ENCODE measurements at places on chromosomes 7 and 10. TPM values are rescaled to one million over a fixed set of nuclear protein-coding genes. Genes with fewer than 3 reads are reported as not detected.

ANXA8L1 gene
- not detected for total RNA-seq

RBM20 gene
- 0.45 TPM for total RNA-seq

FAM25C gene
- not detected for total RNA-seq

SLC39A12 gene
- not detected for total RNA-seq

UPK3BL2 gene
- total RNA-seq: 9.6 TPM

- DNase-seq: no peak
Observed at GRCh38 chr10:50392426-50392825, 141.1 kb upstream of the ASAH2 start.

- no peak for DNase-seq
Observed at GRCh38 chr10:27345455-27345920, 104.9 kb upstream of the ACBD5 start.

GRCh38 chr10:79320820-79321493 lies 26.3 kb upstream of the PPIF start:
- no peak for DNase-seq

GRCh38 chr7:151503902-151504714 lies 15.6 kb downstream of the RHEB start:
- no peak for DNase-seq

- no peak for DNase-seq
Observed at GRCh38 chr10:124681091-124681490, 63.1 kb downstream of the FAM53B start.

- DNase-seq: no peak
Observed at GRCh38 chr10:16905320-16905719, 88.1 kb upstream of the RSU1 start.

DNA sequence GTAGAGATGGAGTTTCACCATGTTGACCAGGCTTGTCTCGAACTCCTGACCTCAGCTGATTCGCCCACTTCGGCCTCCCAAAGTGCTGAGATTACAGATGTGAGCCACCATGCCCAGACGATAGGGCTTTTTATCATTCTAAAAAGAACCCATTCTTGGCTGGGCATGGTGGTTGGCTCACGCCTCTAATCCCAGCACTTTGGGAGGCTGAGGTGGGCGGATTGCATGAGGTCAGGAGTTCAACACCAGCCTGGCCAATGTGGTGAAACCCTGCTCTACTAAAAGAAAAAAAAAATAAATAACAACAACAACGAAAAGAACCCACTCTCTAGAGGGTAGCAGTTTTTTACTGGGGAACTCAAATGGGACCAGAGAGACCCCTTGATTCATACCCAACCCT lies 112.7 kb downstream of the PLXDC2 start:
- no peak for DNase-seq

DNA sequence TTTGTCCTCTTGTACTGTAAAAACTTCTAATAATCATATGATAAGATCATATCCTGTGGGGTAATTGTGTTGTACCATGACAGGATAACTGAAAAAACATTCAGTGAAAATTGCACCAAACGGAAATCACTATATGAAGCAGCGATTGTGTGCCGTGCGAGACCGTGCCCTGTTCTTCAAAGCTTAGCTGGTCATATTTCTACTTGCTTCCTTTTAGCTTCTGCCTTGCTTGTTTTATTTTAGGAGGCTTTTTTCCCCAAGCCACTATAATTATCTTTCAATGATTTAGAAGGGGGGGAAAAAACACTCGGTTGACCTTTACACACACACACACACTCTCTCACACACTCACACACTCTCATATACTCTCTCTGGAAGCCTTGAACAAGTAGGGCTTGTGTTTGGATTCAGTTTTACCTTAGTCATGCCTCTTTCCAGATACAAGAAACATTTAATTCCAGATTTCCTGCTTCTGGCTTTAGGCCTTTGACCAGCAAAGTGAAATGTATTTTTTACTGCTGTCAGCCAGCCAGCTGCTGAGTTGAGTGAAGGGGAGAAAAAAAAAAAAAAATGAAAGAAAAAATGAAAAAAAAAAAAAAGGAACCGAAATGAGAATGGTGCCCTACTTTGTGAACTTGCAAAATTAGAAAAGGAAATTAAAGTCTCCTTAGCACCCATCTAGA lies 181.4 kb downstream of the ARID5B start:
- peak; percentile 29 for DNase-seq

DNA sequence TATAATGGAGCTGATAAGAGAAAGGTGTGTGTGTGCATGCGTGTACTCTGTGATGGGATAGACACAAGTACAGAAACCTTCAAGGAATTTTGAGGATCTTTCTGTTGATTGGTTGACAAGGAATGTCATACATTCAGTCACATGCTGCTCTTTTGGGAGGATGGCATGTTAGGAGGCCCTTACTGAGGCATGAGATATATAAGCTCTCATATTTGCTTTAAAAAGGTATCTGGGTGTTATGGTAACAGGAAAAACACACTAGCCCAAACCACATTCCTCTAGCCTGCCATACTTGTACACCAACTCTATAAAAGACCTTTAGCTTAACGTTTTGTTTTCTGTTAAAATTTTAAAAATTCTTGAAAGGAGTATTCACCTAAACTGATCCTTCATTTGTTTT lies 72.5 kb upstream of the EGFR start:
- DNase-seq: no peak

- no peak for DNase-seq
Observed at GRCh38 chr7:151488096-151488495, 31.6 kb downstream of the RHEB start.

- no peak for DNase-seq
Observed at GRCh38 chr10:125428054-125428453, 254.9 kb downstream of the TEX36 start.

DNA sequence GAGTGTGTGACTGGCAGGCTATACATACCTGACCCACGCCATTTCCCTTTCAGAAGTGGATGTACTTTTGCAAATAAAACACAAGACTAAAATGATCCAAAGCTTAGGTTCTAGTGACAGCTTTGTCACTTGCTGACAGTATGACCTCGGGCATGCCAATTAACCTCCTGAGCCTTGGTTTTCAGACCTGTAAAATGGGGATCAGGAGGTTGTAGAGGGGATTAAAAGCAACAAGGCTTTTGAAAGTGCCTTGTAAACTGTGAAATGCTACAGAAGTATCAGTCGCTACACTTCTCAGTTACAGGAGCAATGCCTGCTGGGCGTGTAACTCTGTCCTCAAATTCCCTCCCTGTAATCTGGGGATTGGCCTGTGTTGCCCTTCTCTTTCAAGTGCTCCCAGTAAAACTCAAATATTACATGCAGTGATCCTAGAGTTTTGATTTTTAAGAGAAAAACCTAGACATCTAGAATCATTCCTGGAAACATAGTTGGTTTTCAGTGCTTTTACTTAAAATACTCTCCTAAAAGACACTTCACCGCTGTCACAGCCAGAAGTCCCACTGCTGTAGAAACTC lies 8.8 kb upstream of the GRB10 start:
- DNase-seq: no peak

GRCh38 chr7:1566687-1567048 lies 3.2 kb downstream of the PSMG3 start:
- no peak for DNase-seq

- DNase-seq: no peak
Observed at GRCh38 chr10:126500185-126500584, 111.9 kb upstream of the ADAM12 start.

DNA sequence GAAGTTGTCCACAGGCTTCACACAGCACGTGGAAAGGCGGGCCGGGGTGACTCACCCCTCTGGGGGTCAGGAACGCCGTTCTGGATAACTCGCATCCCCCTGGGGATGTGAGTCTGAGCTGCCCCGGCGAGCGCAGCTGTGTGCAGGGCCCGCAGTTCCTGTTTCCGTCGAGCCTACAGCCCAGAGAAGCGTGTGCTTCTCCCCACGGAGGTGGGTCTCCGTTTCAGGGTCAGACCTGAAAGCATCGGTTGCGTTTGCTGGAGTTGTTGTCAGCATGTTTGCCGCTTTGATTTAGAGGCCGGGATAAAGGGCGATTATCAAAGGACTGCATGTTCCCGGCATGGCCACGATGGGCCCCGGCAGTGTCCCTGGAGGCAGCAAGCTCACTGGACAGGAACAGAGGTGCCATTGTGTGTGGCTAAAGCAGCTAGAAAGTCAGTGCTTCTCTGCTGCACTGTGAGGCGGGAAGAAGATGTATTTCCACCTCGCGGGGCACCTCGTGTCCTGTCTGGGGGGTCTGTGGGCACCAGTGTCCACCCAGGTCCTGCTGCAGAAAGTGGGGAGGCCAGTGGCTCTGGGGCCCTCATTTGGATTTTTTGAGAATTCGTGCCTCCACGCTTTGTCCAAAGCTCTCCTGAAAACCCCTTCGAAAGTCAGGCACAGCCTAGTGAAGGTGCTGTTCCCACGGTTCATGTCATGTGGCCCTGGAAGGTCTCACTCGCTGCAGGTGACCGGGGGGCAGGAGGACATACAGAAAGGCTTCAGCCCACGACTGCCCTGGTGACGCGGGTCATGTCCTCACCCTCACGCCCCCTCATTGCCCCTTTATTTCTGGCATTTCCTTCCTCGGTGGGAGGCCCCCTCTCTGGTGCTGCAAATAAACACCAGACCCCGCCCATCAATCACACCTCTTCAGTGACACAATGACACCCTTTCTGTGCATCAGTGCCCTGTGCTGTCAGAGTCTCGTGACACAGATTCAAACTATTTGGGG lies 27.4 kb upstream of the GDI2 start:
- no peak for DNase-seq

- DNase-seq: peak; percentile 23
Observed at GRCh38 chr7:141073641-141074161, at the start of gene TMEM178B. TSS of gene TMEM178B (plus strand) at chr7:141074064.

GRCh38 chr10:29344073-29344820 lies 55.4 kb downstream of the LYZL1 start:
- DNase-seq: no peak

- no peak for DNase-seq
Observed at GRCh38 chr7:1611708-1612241, 41.9 kb upstream of the PSMG3 start.

GRCh38 chr7:149422914-149423301 lies 38.0 kb downstream of the ZNF777 start:
- peak; percentile 37 for DNase-seq

DNA sequence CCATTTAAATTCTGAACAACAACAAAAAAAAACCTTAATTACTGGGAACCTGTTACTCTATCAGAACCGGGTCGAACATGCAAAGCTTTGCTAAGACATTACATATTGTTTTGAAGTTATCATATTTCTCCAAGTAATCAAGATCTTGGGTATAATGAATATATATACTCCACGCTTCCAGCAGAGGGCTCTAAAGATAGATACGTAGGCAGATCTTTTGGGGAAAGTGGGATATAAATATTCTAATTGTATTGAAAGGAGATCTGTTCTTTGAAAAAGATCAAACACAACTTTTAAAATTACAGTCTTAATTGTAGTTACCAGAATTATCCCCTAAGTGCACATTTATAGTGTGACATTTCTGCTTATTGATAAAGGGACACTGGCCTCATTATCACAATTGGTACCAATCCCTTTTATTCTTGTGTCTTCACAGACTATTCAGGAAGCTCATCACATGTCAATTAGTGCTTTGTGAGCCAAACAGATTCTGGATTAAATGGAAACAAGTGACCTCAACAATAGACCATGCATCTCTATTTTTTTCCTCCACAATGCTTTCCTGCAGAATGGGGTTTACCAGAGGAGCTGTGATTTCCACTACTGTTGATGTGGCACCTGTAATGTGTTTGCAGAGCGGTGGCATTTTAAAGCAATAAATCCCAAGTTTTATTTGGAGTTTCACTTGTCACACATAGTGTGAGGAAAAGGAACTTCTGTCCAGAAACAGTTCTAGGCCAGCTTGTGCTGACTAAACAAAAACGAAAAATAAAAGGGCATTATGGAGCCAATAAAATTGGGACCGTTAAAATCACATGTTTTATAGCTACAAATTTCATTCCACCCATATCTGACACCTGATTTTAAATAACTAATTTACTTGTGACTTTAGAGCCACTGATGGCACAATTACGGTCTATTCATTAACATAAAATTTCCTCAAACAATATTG lies 122.4 kb downstream of the CTTNBP2 start:
- DNase-seq: no peak

DNA sequence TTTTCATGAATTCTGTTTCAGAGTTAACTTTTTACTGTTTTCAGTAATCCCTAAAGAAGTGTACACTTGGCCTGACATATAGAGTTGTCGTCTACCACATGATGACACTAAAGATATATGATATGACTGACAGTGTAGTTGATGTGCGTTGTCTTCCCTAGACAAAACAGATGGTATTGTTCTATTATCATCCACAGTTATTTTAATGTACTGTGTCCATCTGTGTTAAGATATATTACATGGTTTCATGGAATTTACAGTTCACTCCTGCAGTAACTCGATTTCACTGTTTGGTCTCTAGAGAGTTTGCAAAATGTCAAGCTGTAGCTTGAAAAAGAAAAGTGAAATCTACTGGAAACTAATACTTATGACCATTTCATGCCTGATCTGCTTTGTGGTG lies 18.1 kb downstream of the FOXP2 start:
- no peak for DNase-seq

DNA sequence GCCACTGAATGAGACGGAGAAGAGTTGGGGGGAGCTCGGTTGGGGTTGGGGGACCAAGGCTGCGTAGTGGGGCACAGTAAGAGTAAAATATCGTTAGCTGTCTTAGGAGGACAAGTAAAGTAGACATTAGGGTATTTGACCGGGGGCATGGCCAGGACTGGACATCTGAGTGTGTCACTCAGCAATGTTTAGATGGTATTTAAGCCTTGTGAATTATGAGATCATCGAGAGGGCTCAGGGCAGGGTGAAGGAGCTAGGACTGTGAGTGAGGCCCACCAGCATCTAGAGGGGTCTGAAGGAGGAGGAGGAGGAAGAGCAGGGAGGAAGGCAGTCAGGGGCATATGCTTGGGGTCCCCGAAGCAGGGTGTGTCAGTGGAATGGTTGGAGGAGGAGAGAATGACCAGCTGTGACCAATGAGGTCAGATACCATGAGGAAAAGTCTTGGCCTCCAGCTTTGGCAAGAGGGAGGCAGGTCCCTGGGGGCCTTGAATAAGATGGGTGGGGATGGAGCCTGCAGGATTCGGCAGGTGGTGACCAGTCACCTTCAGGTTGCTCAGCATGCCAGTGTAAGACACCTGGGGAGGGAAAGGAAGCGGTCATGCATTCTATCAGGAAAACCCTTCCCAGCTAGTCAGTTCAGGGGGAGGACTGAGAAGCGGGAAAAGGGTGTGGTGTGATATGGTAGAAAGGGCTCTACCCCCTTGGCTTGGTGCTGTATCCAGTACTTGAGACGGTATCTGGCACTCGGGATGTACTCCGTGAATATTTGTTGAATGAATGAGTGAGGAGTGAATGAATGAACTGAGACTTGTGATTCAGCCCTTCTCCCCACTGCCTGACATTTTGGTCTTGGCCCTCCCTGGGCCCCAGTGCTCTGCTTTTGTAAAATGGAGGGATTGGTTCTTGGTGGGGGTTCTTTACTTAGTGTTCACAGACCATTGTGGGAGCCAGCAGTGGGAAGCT lies 34.8 kb upstream of the SH2D4B start:
- no peak for DNase-seq

DNA sequence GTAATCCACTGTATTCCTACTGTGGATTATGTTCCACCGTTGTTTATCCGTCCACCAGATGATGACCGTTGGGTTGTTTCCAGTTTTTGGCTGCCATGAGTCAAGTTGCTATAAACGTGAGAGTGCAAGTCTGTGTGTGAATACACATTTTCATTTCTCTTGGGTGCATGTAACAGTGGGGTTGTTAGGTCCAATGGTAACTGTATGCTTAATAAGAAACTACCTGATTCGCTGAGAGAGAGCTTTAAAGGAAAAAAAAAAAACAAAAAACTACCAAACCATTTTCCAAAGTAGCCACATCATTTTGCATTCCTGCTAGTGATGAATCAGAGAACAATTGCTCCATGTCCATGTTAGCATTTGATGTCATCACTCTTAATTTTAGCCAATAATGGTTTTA lies 15.9 kb downstream of the UBN2 start:
- DNase-seq: no peak

All from activated naive CD8-positive, alpha-beta T cell treated with anti-CD3 and anti-CD28 coated beads for 36 hours (primary cell).